ENCODE measurements at places on chromosomes 3 and 15.

DNA sequence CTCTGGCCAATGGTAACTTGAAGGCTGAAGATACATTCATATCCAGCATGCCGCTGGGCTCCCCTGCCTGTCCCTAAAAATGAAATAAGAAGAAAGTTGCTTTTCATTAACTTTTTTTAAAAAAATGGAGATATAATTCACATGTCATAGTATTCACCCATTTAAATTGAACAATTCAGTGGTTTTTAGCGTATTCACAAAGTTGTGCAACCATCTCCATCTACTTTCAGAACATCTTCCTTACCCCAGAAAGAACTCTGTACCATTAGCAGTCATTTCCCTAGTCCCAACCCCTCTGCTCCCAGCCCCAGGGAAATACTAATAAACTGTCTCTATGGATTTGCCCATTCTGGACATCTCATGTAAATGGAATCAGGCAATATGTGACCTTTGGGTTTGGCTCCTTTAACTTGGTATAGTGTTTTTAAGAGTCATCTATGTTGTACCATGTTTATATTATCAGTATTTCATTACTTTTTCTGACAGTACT, 55.8 kb upstream of the GATM start:
- no peak for DNase-seq

GRCh38 chr3:107545680-107546120, 22.9 kb downstream of the BBX start:
- DNase-seq, result no peak

GRCh38 chr15:81373775-81374395, at the start of gene TMC3:
TSS of gene TMC3 (minus strand) at chr15:81374213. CDS start at chr15:81374077, 136 bp downstream.
- DNase-seq, result no peak

DNA sequence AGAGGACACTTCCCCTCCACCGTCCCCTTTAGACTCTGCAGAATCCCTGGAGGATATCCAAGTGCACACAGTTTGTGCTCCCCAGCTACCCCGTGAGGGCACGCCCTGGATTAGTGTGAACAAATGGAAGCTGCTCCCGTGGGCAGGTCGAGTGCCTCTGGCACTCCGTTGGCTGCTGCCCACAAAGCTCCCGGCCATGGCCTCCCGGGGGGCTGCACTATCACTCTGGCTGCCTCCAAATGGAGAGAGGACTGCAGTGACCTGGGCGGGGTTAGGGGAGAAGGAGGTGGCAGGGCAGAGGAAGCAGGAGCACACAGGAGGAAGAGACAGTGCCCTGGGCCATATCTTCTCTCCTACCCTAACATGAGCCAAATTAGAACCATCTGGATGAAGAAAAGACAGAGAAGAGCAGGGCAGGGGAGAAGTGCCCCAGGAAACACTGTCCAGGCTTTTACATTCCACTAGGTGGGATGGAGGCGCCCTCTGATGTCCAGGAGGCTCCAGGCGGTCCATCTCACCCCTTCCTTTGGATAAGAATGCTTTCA, 29.4 kb upstream of the ACAD9 start:
- no peak for DNase-seq

- no peak for DNase-seq
Observed at GRCh38 chr3:108201258-108201657, 21.0 kb downstream of the IFT57 start.

- no peak for DNase-seq
Observed at GRCh38 chr15:90872486-90873184, 4.2 kb downstream of the FURIN start.

GRCh38 chr15:33068007-33068481, 126.5 kb downstream of the FMN1 start:
- DNase-seq, result peak; percentile 54

DNA sequence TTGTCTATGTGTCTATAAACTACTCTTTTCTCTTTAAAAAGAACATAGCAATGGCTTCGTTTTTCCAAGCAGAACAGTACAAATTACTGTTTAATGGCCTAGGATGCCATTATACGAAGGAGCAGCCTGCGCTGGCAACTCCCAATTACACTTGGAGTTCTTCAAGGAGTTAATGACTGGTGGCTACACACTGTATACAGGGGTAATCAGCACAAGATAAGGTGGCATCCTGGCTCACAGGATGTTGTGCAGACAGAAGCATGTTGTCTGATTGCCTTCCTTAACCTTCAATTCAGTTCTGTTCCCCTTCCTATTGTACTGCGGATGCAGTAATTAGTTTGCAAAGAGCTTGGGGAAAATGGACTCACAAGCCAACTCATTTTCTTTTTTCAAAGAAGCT, 250.7 kb upstream of the ROBO2 start:
- no peak for DNase-seq

GRCh38 chr15:88331291-88331690, 74.8 kb upstream of the NTRK3 start:
- DNase-seq, result peak; percentile 41

GRCh38 chr15:57298204-57298603, 78.1 kb upstream of the CGNL1 start:
- no peak for DNase-seq

GRCh38 chr3:129878355-129878754, 15.2 kb downstream of the TMCC1 start:
- DNase-seq, result no peak

- DNase-seq, result no peak
Observed at GRCh38 chr3:133271539-133271938, 128.3 kb upstream of the BFSP2 start.

- no peak for DNase-seq
Observed at GRCh38 chr3:114538211-114538610, 244.4 kb downstream of the TIGIT start.

DNA sequence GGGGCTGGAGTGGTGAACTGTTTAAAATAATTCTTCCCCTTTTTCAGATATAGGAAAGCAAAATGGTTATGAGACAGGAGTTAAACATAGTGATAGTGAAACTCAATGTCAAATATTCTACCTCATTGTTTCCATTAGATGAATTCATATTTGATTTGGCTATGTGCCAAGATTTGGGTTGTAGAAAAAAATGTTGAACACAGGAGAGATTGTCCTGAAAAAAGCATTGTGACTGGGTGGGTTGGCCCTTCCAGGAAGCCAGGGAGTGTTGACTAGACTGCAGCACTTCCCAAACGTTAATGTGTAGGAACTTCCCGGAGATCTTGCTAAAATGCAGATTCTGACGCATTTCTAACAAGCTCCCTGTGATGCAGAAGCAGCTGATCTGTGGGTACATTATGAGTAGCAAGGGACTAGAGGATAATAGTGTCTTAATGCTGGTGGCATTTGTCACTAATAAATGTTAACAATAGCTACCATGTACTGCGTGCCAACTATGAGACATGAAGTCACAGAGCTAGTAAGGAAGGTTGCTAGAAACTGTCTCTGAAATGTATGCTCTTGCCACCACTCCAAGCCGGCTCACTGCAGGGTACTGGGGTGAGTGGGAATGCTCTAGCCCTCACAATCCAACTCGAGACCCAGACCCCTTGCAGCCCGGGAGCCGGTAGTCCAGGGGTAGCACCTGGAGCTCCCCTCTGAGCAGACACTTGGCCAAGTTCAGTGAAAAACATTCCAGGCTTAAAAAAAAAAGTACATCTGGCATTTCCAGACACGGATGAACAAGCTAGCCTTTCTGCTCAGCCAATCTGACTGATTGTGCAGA, 120.6 kb downstream of the CD47 start:
- DNase-seq, result no peak

DNA sequence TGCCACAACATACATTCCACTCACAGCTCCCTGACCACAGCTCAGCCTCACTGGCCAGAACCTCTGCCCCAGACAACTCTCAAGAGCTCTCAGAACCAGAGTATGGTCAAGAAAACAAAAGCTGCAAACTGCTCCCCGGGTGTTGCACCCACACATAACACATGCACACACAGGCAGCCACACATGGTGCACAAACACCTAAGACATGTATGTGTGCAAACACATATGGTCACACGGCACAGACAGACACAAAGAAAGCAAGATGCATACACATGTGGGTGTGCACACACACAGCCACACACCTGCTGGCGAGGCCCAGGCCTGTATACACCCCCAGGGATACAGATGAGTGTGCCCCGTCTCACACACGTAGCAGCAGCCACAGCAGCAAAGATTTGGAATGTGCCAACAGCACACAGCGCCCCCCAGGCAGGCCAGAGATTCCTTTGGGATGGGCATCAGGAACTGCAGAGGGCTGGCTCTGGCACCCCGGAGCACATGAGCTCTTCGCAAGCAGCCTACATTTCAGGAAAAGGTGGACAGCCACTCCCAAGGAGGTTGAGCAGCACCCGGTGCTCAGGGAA, 6.6 kb downstream of the KLF15 start:
- peak; percentile 5 for DNase-seq

DNA sequence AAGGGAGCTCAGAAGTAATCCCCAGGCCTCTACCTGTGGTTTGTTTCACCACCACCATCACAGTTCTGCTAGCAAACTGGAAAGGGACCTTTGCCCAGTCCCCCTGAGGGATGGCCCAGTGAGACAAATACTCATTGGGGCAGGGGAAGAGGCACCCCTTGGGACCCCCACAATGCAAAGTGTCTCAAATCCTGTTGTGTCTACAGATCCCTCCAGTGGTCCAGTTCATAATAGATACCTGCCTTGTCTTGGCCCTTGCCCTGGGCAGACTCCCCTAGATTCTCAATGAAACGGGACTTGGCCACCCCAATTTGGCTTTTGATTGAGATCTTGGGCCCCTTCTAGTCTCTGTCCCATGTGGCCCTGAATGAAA, 43.8 kb upstream of the RAB6B start:
- DNase-seq, result no peak

DNA sequence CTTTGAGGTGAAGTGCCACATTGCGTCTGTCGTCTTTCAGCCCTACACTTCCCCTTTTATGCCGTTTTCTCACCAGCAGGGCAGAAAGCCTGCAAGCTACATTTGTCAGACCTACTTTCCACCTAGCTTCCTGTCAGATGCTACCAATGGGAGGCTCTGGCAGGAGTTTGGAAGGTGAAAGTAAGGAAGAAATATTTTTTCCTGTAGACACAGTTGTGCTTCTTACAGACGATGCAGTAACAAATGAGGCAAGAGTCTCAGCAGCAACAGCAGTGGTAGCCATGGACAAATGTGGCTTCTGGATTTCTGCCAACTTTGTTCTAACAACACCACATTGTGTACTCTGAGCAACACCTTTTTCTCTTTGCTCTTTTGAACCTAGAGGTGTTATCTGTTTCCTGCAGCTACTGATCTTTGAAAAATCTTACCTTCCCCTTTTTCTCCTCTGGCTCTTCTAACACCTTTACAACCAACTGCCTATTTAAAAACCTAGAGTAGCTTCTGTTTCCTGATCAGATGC, 70.6 kb upstream of the STT3B start:
- DNase-seq, result no peak

DNA sequence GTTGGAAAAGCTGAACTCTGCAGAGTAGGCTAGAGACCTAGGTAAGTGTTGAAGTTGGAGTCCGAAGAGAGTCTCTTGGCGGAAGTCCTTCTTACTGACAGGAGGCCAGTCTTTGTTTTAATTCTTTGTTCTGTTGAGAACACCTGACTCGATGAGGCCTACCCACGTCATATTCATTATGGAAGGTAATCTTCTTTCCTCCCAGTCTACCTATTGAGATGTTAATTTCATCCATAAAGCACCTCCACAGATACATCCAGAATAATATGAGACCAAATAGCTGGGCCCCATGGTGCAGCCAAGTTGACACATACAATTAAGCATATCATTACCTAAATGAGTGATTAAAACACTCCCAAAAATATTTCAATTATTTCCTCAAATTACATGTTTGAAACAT, 515.5 kb downstream of the CADM2 start:
- DNase-seq, result no peak

GRCh38 chr15:83855956-83856355, 202.0 kb downstream of the ADAMTSL3 start:
- DNase-seq, result no peak

GRCh38 chr3:65914740-65915367, 123.9 kb downstream of the MAGI1 start:
- no peak for DNase-seq

DNA sequence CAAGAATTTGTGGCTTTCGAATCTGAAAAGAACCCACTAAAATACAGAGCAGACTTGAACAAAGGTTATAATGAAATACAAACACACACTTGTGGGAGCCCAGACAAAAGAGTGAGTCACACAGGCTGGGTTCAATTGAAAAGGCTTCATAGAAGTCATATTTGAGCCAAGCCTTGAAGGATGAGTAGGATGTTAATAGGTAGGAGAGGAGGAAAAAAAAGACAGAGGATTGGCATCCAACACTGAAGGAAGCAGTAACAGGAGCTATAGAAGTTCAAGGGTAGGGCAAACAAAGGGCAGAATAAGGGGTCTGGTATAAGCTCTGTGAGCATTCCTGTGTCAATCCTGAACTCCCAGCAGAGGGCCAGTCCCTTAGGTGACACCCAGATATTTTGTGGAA, 325.4 kb downstream of the FOXP1 start:
- DNase-seq, result no peak

- no peak for DNase-seq
Observed at GRCh38 chr3:69352305-69353087, 33.4 kb downstream of the FRMD4B start.

DNA sequence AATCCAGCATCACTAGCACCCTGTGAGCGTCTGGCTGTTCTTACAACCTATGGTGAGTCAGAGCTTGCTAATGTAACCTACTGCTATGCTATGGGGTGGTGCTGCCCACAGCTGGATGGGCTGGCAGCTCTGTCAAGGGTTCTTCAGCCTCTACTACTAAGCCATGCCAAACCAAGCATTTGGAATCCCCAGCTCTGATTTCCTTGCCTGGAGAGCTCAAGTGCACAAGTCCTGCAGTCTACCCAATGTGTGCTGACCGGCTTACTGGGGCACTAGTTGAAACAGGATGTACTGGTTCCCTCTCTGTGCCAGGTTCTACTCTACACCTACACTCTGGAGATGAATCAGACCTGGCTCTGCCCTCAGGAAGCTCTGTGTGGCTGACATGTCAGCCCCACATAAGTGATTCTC, 4.2 kb downstream of the TEX264 start:
- DNase-seq, result no peak

GRCh38 chr3:139477710-139478640, 1.7 kb upstream of the RBP2 start:
- DNase-seq, result no peak

DNA sequence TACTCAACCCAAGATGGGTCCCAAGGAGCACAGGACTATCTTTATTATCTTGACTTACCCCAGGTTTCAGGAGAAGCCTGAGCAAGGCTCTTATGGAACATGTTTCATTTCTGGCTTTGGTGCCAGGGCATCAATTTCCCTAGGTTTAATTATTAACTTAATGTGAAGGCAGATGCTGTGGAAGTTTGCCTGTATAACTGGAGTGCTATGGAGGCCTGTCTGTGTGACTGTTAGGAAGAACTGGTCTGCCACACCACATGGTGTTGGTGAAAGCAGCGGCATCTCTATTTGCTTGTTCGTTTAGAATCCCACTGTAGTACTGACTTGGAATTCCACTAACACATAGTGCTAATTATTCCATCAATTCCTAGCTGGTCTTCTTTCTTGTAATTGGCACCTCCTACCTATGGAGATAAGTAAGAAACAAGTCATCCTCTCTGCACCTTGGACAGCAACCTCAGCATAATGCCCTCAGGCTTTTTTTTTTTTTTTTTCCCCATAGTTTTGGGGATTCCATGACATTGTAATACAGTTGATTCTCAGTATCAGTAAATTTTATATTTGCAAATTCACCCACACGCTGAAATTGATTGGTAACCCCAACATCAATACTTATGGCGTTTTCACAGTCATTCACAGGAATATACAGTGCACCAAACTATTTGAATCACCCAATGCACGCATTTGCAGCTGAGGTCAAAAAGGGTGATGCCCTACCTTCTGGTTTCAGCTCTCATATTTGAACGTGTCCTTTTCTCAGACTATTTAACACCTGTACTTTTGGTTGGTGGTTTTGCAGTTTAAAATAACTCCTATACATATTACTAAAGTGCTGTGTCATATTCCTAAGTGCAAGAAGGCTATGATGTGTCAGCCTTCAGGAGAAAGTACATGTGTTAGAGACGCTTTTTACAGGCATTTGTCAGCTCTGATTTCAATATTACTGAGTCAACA, 772.8 kb upstream of the LMCD1 start:
- no peak for DNase-seq

Data from head of caudate nucleus (tissue), 42 donors.